Pons (tissue), 1 donor: ENCODE measurements at places on chromosomes 7 and 10.

GRCh38 chr10:76759681-76760080 lies 877.9 kb downstream of the KCNMA1 start:
- DNase-seq, result no peak

GRCh38 chr7:103446049-103446520 lies at the start of gene SLC26A5:
Gene SLC26A5 (minus strand): TSS chr7:103446207. CDS start chr7:103421514, 24,693 bp downstream.
- DNase-seq, result no peak

GRCh38 chr10:6396652-6397051 lies 183.4 kb downstream of the PRKCQ start:
- no peak for DNase-seq

DNA sequence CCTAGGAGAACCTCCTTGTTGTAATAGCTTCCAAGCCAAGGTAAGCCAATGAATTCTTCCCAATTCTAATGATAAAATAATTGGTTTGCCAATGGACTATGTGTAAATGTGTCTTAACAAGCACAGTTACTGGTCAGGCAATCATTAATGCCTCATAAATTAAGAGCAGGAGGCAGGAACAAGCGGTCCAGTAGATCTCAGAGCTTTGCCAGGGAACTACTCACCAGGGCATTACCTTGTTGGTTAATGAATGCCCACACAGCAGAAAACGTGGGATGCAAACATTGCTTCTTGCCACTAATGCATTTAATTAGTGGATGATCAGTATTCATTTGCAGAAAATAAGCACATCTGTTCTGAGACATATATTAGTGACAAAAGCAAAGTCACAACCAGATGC lies 26.7 kb upstream of the ZNF800 start:
- DNase-seq, result no peak

DNA sequence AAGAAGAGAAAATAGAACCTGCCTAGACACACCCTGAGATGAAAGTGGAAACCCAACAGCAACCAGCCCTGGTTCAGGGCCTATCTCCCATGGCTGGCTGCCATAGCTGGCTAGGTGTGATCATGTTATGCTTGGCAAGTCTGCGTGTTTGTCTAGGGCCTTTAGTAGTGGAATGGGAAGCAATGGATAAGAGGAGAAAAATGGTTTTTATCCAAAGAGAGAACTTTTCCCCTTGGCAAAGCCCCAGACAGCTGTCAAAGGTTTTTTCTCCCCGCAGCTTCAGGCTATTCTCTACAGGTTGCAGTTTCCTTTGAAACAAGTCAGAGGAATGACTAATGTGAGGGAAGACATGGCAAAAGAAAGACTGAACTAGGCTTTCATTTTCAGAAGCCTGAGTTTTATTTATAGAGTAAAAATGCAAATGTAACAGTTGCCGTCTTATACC lies 161.5 kb downstream of the SEMA3D start:
- DNase-seq, result no peak
